ENCODE measurements at places on chromosomes 2 and 18.

DNA sequence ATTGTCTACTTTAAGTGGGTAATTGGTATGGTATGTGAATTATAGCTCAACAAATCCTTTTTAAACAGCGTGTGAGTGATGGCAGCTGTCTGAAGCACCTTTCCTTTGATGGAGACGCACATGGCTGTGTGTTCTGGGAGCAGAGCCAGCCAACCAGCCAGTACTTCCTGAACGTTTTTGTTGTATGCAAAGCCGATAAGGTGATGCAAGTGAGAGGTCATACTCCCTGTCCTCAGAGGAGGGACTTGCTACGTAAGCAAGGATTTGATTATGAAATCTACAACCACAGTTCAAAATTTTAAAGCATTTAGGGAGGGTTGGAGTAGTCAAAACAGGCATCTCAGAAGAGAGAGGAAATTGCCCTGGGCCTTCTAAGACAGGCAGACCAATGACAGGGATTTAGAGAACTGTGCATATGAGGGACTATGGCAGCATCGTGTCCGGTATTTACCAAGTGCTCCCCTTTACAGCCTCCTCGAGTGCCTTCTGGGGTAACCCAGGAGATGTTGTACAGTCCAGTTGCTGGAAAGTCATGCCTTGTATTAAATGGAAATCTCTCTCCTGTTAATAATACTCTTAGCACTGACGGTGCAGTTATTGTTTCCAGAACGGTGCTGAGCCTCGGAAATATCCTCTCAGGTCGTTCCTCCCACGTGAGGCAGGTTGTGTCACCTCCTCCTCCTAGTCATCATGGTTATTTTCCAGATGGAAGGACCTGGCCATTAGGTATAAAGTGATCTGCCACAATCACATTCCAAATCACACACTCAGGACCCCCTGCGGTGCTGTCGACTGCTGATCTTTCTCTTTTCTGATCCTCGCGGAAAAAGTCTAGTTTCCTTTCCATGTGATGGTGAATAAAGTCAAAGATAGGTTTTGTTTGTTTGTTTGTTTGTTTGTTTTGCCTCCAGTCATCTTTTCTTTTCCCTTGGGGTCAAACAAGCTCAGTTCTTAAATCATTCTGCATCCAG is 28.4 kb downstream of the ARHGEF4 start:
- DNase-seq = no peak

- DNase-seq = no peak
Observed at GRCh38 chr18:8857806-8858205, 152.4 kb downstream of the MTCL1 start.

DNA sequence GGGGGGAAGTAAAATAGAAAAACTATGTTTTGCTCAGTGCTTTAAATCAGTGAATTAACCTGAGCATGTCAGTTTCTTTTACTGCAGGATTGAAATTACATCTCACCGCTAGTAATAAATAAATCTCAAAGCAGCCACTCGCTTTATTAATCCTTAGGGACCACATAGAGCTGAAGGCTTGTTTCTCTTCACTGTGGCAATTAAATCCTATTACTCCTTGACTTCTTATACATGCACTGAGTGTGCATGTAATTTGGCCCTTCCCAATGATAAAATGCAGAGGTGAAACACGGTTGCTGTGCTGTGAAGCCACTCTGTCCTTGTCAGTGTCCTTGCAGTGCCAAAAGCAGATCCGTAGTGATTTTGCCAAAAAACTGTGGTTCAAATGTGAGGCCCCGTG is 77.1 kb upstream of the RBM44 start:
- DNase-seq = no peak

- no peak for DNase-seq
Observed at GRCh38 chr2:6947929-6948676, 30.9 kb downstream of the RNF144A start.

DNA sequence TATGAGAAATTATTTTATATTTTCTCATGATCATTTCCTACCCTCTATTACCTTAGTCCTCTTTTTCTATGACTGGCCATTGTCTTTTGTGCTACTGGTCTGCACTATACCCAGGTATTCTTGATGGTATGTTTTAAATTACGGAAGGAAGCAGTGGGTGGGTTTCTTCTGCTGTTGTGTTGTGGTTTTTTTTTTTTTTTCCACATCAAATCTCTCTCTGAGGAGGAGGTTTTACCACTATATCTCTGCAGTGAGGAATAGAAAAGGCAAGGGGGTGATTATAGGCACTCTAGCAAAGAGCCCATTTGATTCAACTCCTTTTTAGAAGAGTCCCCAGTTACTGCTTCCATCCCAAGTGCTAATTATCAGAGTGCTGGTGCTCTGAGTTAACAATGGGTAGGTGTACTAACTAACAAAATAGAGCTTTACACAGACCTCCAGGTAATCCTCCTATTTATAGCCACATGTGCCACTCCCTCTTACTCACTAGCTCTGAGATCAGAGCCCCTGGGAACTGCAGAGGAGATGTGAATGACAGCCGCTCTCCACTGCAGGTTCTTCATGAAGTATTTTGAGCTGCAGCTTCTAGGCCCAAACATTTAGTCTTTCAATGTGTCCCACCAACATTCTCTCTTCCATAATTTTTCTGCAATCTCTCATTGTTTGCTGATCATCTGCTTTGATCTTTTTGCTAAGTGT is 301.6 kb upstream of the GULP1 start:
- no peak for DNase-seq

Measured in stimulated activated CD4-positive, alpha-beta T cell treated with anti-CD3 and anti-CD28 coated beads, Interleukin-15, amount 100 ng/mL, for 1 hour (primary cell).